Stomach (tissue), 19 donors: ENCODE measurements at places on chromosomes 5 and 9.

GRCh38 chr5:543351-543750 is 19.1 kb upstream of the SLC9A3 start:
- no peak for DNase-seq

- DNase-seq: no peak
Measured at GRCh38 chr9:118567861-118568260, 801.4 kb downstream of the BRINP1 start.

GRCh38 chr9:1920386-1920785 is 94.8 kb upstream of the SMARCA2 start:
- DNase-seq: no peak

DNA sequence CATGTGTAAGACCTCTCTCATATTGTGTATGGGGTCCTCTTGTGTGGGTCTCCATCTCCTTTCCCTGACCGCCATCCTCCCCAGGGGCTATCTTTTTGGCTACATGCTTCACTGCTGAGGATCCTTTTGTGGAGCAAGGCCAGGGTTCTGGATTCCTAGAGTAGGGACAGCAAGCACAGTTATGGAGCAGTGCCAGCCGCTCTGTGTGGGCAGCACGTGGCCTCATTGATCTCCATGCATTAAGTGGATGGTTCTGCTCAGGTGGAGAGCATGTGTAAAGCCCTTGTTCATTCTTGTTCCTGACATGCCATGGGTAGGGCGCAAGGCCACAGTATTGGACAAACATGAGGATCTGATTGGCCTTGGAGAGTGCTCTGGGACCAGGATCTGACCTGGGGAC is 8.9 kb downstream of the PHF2 start:
- DNase-seq: no peak

DNA sequence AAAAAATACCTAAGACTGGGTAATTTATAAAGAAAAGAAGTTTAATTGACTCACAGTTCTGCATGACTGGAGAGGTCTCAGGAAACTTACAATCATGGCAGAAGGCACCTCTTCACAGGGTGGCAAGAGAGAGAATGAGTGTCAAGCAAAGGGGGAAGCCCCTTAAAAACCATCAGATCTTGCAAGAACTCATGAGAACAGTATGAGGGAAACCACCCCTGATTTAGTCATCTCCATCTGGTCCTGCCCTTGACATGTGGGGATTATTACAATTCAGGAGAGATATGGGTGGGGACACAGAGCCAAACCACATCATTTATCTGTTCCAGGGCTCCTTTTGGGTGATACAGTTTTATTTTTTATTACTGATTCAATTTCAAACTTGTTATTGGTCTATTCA is 23.2 kb upstream of the ADAMTS16 start:
- no peak for DNase-seq

DNA sequence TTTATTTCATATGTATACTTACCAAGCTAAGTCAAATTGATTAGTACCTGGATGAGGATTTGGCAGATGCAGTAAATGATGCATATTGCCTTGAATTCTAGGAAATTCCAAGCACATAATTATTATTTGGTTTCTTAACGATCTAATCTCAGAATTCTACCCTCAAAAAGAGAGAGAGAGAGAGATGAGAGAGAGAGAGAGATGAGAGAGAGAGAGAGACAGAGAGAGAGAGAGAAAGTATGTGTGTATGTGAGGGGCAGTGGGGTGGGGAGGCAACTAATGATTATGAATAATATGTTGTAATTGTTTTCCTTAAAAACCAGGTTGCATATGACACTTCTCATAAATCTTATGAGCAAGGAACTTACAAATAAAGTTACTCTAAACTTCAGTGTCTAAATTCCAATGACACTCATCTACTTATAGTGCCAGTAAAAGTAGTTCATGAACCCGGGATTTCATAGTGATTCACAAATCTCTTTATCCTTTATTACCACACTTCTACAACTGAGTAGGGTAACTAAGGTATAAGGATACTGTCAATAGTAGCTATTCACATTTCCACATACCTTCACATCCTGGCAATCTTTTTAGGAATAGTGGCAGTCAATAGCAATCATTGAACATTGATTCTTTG is 60.5 kb upstream of the EDIL3 start:
- no peak for DNase-seq

GRCh38 chr5:150121448-150122157 is 34.0 kb downstream of the PDGFRB start:
- no peak for DNase-seq

DNA sequence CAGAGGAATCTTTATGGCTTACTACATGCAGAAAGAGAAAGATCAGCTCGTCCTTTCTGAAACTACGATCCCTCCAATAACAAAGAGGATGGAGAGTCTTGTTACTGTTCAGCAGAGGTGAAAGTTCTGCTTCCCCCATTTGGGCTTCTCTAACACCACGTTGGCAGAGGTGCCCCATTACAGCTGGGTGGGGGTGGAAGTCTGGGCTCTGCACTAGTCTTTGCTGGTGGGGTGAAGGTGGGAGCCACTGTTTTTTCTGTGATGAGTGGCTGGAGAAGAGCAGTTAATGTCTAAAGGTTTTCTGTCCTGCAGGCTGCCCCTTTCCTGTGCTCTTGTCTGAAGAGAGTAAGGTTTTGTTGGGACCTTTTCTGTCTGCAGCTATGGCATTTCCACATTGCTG is 64.7 kb upstream of the OTULINL start:
- DNase-seq: no peak

DNA sequence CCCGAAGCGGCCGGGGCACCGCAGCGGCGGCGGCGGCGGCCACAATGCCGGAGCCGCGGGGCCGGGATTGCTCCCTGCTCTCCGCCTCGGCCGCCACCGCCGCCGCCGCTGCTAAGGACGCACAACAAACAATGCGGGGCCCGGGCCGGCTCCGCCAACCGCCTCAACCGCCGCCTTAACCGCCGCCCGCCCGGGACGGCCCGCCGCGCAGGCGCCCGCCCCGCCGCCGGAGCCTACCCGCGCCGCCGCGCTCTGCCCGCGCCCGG is 254 bp downstream of the STRBP start:
- DNase-seq: no peak

GRCh38 chr5:115461506-115462290 is 82.9 kb downstream of the FEM1C start:
- DNase-seq: no peak
